ENCODE measurements at places on chromosomes 16 and 17. TPM values are rescaled to one million over a fixed set of nuclear protein-coding genes. Genes with fewer than 3 reads are reported as not detected.

Gene ACSM2A
- 0.14 TPM for polyA plus RNA-seq

Gene IL17C
- polyA plus RNA-seq: not detected

Gene GLTPD2
- 0.12 TPM for polyA plus RNA-seq

Gene SLC4A1
- polyA plus RNA-seq: not detected

Measured in adipose tissue (tissue), 3 donors.